ENCODE measurements at places on chromosomes 1 and 21.

- DNase-seq: no peak
Measured at GRCh38 chr1:96011606-96012005, 710.0 kb upstream of the PTBP2 start.

- no peak for DNase-seq
Measured at GRCh38 chr1:94258873-94259331, 21.5 kb upstream of the ARHGAP29 start.

DNA sequence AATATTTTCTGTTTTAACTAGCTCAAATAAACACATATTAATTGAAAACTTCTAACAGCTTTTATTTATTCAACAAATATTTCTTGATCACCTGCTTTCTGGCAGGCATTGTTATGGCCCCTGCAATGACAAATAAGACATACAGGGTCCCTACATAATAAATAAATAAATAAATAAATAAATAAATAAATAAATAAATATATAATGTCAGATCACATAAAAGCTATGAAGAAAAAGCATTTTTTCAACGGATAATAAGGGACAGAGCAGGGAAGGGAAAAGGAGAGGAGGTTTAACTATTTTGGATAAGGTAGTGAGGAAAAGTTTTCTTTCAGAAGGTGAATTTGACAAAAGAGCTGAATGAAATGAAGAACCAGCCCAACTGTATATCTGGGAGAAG is 115.0 kb downstream of the MAGI3 start:
- no peak for DNase-seq

DNA sequence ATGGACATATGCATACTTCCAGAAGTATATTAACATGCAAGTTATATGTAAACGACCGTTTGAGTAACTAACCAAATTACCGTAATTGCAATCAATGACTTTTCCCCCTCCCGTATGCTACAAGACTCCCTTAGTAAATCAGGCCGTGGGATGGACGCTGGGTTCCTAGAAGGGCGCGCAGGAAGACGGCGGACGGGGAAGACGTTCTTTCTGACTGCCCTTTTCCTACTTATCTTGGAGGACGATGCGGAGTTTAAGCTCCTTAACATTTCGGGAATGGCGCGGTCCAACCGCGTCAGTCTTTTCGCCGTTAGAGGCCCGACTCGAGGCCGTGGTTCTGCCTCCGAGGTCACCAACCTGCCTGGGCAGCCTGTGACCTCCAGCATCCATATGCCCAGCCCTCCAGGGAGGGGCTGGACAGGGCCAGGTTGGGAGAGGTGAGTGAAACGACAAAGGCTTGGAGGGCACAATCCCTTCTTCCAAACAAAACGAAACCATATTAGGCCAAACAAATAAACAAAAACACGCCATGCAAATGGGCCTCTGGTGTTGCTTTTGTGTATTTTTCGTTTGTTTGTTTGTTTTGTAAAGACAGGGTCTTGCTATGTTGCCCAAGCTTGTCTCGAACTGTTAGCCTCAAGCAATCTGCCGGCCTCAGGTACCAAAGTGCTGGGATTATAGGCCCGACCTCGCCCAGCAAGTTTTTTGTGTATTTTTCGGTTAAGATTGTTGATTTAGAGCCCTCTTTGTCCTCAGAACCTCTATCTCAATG is 873 bp upstream of the PI4KB start:
- DNase-seq: no peak

DNA sequence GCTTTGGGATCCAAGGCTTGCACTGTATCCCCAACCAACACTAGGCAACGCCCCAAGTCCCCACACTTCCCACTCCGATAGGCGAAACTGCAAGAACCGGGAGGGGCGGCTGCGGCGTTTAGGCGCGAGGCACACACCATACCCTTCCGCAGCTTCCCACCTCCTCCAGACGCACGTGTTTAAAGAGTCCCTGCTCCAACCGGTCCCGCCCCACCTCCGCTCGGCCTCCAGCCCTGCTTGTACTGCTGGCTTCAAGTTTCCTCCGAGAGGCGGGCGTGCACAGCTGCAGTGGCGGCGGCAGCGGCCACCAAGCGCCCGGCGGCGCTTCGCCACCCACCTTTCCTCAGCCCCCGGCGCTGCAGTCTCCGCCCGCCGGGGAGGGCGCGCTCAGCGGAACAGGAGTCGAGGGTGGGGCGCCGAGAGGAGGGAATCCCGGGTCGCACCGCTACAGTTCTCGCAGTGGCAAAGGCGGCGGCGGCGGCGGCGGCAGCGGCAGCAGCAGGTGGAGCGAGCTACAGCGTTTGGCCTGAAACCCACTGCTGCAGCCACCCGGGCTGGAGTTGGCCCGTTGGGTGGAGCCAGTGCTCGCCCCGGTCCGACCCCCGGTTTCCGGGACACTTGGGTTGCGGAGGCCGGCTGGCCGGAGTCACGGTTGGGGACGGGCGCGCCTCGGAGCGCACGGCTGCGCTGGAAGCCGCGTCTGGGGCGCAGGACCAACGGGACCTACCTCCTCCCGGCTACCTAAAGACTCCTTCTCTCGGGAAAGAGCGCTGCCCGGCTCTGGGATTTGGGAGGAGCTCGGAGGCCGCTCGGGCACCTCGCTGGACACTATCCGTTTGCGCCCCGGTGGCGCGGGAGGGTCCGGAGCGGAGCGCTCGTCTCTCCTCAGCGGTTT is at the start of gene CNIH3:
Gene CNIH3 (plus strand): TSS at position 457 of the 895 bp plus-strand sequence. CDS start 858 bp downstream, outside the sequence.
- DNase-seq: no peak

DNA sequence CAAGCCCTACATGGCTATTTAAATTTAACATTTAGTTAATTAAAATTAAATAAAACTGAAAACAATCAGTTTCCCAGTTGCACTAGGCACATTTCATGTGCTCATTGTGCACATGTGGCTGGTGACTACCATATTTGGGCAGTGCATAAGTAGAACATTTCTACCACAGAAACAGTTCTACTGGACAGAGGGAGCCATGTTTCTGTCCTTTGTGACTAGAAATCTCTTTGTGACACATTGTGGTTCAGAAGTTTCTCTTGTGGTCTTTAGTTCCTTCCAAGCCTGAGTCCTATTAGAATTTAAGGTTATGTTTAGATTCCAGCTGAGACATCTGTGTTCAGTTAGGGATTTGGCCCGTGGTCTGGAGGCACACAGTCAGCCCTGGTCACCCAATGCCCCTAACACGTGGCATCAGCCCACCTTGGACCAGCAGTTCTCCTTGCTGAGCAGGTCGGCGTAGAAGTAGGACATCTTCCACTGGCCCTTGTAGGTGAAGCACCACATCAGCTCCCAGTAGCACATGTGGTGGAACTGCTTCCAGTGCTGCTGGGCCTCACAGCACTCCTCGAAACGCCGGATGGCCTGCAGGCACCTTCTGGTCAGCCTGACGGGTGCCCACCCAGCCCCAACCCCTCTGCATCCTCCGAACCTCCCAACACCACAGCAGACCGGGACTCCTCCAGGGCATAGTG is 29.1 kb downstream of the TTC39A start:
- no peak for DNase-seq

DNA sequence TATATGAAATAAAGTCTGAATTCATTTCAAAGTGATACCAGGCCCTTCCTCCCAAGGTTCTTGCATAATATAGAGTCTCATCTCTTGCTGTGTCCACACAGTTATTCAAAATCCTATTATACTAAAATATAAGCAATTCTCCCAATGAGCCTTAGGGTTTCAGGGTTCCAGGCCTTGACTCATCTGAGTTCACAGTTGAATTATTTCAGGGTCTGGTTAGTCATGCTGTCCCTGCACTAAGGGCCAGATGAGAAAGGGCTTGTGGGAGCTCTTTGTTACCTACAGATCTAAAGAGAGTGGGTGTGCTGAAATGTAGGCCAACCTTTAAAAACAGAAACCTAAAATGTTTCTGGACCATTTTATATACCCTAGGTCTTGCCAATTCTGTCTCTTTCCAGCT is 337.5 kb upstream of the LRRC7 start:
- DNase-seq: no peak

GRCh38 chr1:54016343-54017282 is 1.4 kb downstream of the LDLRAD1 start:
- DNase-seq: no peak

GRCh38 chr1:45608175-45609156 is 15.4 kb downstream of the CCDC17 start:
- no peak for DNase-seq

- DNase-seq: no peak
Measured at GRCh38 chr1:226945858-226946245, 5.8 kb downstream of the COQ8A start.
